SHP77 (cell line): ENCODE measurements at places on chromosomes 2 and 18.

GRCh38 chr18:13930964-13931363 lies 15.6 kb upstream of the MC2R start:
- DNase-seq = no peak

DNA sequence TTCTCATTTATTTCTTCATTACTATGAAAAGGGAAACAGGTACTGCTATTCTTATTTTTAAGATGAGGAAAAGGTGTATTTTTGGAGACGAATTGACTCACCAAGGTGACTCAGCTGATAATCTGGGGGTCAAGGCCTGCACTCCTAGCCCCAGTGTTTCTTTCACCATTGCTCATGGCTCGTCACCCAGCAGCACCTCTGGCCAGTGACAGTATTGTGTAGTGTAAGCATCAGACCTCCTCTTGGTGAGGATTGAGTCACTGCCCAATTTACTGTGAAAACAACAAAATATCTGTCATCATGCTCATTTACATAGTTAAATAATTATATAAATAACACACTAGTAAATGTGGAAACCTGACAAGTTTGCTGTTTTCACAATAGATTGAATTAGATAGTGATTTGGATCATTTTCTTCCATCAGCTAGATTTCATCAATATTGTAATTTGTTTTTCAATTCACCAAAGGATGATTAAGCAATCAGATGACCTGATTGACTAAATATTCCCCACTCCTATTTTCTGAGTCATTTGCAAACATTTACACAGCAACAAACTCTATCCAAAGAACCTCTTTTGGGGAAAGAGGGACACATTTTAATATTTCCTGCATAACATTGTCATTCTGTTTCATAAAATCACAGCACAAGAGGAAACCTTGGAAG lies 492.8 kb upstream of the RAB12 start:
- no peak for DNase-seq

- DNase-seq = no peak
Measured at GRCh38 chr18:79200546-79201268, 131.5 kb downstream of the ATP9B start.

DNA sequence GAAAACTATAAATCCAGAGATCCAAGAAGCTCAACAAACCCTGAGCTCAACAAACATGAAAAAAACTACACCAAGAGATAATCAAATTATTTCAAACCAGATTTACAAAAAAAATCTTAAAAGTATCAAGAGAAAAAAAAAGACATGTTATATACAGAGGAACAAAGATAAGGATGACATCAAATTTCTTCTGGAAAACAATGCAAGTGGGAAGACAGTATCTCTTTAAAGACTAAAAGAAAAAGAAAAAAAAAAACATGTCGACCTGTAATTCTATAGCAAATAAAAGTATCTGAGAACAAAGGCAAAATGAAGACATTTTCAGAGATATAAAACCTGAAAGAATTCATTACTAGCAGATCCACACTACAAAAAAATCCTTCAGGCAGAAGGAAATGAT lies 21.3 kb downstream of the TMEM131 start:
- no peak for DNase-seq

- DNase-seq = no peak
Measured at GRCh38 chr2:50571278-50571677, 460.7 kb downstream of the NRXN1 start.

DNA sequence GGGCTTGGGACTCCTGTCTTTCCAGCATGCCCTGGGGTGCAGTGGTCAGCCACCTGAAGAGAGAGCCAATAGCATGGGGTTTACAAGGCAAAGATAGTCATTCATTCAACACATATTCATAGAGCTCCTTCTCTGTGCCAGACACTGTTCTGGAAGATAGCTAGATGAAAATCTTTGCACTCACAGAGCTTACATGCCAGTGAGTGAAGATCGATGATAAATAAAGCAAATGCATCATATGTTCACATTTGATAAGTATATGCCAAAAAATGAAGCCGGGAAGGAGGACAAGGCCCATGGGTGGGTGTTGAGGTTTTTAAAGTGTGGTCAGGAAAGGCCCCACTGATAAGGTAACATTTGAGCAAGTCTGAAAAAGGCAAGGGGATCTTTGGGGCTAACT lies 130.8 kb upstream of the CDCA7 start:
- no peak for DNase-seq

DNA sequence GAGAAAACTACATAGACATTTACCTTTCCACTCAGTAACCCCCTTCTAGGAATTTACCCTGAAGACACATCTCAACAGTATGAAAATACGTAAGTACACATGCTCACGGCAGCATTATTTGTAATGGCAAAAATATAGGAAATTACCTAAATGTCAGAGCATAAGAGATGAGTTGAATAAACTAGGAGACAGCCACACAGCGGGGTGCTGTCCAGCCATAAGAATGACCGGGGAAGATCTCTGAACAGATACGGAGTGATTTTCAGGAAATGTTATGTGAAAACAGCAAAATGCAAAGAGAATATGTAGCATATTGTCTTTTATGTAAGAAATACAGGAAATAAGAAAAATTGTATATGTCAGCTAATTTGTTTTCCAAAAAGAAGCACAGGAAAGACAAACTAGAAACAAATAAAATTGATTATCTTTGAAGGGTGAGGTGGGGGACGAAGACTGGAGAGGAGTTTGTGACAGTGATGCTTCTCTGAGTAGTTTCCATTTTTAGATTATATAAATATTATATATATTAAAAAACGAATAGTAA lies 195.4 kb downstream of the HAUS1 start:
- no peak for DNase-seq

DNA sequence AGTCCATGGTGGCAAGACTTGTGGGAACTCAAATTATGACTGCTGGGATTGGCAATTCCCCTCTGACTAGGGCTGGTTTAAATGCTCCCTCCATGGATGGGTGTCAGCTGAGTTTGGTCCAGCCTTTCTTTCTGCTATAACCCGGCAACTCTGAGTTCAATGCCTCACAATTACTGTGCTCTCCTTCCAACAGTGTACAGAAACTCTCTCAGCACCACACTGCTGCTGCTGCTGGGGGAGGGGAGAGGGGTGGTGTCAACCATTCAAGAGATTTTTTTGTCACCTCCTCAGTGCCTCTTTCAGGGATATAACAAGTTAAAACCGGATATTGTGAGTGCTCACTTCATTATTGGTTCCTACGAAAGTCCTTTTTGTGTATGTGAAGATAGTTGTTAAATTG lies 830.3 kb upstream of the NXPH2 start:
- DNase-seq = no peak

DNA sequence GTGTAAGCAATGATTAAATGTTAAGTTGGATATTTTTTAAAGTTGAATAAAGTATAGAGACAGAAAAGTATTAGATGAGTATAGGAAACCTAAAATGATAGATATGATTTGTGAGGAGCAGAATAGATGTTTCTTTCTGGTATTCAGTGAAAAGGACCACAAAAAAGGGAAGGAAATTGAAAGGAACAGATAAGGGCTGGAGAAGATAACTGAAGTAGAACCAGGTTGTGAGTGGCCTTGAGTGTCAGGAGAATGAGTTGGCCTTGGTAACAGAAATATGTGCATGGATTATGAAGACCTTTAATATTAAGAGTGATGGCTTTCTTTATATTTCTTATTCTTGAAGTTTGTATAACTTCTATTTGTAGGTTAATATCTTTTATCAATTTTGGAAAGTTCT lies 543.5 kb downstream of the METTL4 start:
- DNase-seq = no peak
